ENCODE measurements at places on chromosomes 5 and 9.

- no peak for DNase-seq
These were observed at the start of gene PROB1 for GRCh38 chr5:139394654-139395566. PROB1 (minus strand) TSS chr5:139395104; CDS start chr5:139395081, 23 bp downstream.

DNA sequence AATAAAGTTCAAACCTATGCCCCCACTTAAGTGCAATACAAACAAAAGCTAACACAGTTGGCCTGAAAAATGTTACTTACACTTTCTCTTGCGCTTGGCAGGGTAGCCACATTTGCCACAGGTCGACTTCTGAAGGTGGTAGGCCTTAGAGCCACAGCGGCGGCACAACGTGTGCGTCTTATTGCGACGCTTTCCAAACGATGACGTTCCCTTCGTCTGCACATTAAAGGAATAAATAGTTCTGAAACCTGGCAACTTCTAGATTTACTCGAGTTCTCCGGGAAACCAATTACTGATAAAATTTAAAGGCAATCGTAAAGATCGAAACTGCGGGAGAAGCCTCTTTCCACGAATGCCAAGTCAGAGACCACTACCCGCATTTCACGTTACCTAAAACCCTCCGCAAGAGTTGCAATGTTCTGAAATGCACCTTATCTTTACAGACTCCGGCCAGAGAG lies 602 bp downstream of the RPL37 start:
- DNase-seq, result no peak

DNA sequence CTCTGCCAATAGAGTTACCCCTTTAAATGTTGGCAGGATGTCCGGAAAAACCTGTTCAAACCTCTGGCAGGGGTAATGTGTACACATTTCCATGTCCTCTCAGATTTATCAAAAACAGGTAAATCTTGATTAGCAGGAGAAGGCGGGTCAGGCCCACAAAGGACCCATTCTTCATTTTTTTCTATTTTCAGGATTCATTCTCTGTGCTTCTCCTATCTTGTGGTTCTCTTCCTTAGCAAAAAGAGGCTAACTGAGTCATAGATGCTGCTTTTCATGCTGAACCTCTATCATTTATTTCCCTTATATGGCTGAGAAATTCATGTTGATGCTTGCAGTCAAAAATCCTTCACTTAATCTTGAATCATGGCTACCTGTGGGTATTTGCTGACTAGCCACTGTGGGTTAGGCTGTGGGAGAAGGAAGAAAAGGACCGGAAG lies 112.7 kb upstream of the IQGAP2 start:
- DNase-seq, result no peak

DNA sequence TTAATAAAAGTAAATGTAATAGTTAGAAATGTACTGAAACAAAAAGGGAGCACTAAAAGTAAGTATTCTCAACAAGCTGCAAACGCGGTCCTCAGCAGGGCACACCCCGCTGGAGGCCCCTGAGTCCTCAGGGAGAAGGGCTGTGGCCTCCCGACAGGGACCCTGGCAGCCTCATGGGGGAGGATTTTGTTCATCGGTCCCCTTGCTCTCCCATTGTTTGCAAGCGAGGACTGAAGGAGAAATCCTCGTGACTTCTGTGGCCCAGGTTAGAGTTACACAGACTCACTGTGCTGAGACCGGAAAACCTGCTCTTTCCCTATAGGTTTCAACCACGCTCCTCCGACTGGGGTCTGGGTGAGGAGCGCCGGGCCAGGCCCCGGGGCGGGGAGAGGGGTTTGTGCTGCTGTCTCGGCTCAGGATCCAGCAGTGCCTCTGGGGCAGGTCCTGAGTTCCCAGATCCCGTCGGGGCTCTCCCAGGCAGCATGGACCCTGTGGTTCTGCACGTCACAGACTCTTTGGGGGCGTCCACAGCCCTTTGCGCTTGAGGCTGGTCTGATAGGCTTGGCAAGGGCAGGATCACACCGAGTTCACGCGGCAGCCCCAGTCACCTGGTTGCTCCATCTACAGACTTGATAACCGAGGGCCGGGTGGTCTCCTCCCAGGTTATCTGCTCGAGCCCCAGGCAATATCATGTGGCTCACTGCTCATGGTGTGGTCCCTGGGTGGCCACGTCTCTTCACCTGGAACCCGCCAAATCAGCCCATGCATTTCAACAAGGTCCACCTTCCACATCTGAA lies 38.8 kb downstream of the MRPL36 start:
- DNase-seq, result no peak

GRCh38 chr5:81779125-81779915 lies 28.4 kb upstream of the SSBP2 start:
- DNase-seq, result peak; percentile 19

GRCh38 chr5:60836131-60836530 lies 7.9 kb downstream of the ELOVL7 start:
- no peak for DNase-seq

GRCh38 chr9:98135558-98135934 lies 16.5 kb upstream of the TRIM14 start:
- no peak for DNase-seq

DNA sequence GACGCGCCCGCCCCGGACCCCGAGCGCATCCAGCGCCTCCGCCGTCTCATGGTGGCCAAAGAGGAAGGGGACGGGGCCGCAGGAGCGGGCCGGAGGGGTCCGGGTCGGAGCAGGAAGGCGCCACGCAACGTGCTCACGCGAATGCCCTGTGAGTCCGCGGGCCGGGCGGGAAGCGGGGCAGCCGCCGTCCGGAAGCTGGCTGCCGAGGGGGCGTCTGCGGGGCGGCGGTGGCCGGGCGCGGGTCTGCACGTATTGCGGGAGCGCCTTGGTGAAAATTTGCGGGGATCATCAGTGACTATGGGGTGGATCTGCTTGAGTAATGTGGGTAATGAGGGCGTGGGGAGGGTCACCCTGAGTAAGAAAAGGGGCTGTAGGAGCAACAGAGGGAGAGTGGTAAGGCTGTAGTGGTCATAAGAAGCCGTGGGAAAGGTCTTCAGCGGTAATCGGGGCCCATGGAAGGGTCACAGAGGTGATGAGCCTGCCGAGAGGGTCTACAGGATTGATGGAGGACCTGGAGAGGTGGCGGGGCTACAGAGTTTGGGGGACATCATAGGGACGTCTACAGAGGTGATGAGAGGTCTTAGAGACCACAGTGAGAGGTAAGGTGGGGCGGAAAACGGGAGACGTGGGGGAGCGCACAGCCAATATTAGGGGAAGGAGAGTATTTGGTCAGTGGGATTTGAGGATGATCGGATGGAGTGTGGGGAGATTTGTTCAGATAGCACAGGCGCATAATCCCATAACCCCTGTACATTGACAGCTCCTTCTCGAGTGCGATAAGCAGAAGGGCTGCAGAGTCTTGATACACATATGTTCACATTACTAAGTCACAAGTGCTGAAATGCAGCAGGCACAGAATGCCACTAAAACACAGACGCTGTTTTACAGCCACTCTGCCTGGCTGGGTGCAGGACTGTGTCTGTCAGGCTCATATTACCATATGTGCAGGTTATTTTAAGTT lies 819 bp downstream of the LSM11 start:
- DNase-seq, result no peak

DNA sequence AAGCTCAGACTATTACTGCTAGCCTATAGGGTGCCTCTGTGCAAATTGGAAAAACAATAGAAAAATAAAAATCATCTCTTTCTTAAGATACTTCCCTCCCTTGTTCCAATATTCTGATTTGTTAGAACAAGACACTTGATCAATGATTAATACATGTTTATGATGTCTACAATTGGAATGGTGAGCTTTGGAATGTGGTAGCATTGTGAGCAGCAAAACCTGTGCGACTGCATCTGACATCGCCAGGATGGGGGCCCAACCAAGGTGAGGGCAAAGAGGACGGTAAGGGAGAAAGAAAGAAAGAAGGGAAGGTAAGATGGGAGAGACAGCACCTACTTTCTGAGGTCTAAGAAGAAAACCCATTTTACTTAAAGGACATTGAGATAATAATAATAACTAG lies 183.0 kb upstream of the TRIM32 start:
- DNase-seq, result no peak

- DNase-seq, result peak; percentile 26
These were observed 35.8 kb downstream of the VLDLR start for GRCh38 chr9:2657427-2657826.

GRCh38 chr5:90290648-90291047 lies 118.9 kb downstream of the CETN3 start:
- DNase-seq, result no peak

GRCh38 chr5:148747536-148747906 lies 78.9 kb upstream of the ADRB2 start:
- no peak for DNase-seq

DNA sequence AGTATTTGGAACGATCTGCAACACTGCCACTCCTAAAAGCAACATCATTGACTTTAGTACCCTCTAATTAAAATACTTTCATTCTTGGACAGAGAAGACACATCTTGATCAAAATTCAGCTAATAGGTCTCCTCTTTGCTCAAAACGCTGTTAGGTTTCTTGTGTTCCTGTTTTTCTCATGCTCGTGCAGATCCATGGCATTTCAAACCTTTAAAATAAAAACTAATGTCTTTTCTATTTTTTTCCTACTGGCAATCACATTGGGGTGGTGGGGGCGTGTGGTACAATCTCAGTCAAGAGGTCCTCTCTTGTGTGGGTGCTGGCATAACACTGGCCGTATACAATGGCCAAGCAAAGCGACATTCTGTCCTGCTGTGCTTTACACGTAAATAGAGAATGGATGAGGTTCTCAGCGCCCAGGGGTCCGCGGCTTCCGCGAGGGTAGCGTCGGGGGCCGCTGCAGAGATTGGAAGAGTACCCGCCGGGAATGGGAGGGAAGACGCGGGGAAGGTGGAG lies 315 bp upstream of the GPR150 start:
- DNase-seq, result no peak

DNA sequence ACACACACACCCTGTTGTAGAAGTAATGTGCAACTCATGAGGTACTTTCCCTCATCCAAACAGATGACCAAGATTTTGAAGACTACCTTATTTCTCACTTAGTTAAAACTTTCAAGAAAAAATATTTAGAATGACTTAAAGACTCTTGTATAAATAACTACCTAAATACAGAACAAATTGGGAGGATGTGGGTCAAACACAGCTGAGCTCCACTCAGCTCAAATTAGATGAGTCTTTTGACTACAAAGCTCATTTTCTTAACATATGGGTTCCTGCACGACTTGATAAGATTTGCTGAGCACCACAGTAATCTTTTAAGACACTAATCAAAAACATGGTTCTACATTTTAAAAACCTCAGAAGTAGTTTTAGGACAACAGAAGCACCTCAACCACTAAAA lies 8.9 kb downstream of the MTX3 start:
- no peak for DNase-seq

DNA sequence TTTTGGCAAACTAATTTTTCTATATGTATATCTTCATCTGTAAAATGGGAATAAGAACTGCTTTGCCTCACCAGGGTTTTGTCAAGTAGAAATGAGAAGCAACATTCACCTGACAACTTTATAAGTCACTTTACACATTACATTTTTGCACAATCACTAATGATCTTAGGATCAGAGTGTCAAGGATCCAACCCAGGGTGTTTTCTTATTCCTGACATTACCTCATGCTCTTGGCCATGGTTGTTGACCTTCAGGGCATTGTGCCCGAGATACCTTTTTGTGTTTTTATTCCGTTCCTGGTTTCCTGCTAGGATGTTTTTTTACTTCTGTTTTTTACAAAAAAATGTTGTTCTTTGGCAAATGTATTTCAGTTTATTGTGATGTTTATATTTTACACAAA lies 22.2 kb upstream of the RASA1 start:
- no peak for DNase-seq

DNA sequence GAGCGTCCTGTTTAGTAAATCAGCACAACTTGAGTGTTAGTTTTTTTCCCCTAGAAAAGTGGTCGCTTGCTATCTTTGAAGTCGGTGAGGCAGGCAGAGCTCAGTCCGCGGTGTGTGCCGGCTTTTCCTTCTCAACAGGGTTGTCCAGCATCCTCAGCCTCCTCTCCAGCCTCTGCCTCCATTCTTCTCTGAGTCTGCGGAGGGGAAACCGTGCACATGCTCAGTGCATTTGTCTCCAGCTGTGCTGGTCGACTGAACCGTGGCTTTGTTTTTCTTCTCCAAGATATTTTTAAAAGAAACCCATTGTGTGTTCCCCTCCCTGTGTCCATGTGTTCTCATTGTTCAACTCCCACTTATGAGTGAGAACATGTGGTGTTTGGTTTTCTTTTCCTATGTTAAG lies 25.3 kb downstream of the FAM240B start:
- no peak for DNase-seq

DNA sequence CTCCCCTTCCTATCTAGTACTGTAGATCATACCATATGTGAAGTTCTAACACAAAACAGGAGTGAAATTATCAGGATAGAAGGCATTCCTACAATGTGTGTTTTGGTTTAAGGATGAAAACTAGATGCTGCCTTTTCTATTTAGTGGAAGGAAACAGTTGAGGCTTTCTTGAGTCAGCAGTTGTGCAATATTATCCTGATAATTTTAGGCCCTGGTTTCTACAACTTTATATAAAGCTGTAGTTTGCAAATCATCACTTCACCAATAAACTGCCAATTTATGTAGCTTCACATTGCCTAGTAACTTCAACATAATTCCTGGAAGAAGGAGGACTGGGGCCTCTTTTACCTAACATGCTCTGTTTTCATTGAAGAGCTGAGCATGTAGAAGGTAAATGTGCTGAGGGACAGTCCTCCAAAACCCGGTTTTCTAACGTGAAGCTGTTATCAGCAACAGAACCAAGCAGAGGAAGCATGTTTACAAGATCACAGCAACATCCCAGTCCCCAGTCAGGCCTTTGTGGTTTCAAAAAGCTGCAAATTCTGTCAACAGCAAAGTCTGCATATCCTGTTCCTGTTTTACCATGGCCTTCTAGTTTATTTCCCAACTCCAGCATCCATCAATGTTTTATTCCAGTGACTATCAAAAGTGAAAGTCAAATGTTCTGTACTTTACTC lies 513.4 kb upstream of the MEF2C start:
- DNase-seq, result no peak

DNA sequence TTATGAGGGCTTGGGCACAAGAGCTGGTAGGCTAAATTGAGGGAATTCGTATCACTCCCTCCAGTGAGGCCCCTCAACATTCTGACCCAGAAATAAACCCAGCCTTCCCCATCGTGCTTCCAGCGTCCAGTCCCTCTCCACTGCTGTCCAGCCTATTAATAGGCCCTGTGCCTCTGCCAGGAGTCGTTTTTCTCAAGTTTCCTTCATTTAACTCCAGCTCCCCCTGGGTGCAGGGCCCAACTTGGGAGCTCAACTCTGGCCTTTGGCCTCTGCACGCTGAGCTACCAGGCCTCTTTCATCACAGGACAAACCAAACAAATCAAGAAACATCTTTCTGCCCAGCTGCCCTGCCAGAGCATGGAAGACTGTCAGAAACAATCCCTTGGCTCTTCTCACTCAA lies 10.0 kb downstream of the HBEGF start:
- DNase-seq, result no peak

- DNase-seq, result no peak
These were observed 11.6 kb downstream of the SKIC3 start for GRCh38 chr5:95543017-95543705.

DNA sequence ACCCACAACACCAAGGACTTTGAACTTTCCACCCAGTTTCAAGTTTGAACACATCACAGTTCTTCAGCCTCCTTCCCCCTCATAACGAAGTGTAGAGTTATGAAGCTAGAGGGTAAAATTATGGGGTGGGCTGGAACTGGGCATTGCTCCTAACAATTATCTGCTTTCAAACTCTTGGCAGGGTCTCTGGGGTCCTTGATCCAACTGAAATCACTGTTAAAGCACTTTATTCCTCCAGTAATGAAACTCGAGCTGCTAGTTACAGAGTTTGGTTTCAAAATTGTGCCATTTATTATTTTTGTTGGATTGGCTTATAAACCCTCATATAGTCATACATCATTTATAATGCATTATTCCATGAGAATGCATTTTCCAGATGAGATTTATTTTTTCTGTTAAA lies 158.5 kb downstream of the RGS3 start:
- no peak for DNase-seq

- DNase-seq, result no peak
These were observed 48.4 kb downstream of the STX17 start for GRCh38 chr9:99954819-99955218.
